ENCODE measurements at places on chromosomes 4 and X.

DNA sequence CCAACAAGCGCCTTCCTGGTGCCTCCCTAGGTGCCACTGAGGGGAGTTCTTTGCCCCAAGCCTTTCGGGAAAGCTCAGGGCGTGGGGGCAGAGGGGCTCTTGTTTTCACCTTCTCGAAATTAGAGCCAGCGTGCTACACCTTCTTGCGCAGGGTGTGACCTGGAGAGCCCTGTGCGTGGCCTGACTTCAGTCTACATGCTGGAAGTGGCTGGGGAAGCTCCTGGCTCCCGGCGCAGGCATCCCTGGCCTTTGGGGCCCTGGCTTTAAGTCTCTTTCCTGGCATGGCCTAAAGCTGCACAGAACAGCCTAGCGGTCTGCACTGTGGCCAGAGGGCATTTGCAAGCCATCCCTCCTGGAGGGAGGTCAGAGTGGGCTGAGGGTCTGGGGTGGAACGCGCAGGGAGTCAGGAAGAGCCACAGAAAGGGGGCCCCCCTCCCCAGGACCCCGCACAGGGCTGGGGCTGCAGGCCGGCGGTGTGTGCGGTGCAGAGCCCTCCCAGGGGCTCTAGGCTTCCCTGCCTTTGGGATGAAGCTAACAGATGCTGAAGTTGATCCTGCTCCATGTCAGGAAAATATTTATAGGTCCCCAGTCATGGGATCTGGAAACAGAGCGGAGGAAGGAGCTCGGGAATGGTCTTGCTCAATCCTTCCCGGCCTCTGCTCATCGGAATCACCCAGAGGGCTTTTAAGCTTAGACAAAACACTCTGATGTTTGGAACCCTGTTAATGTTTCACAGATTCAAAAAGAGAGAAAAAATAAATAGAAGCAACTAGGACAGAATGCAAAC lies 781 bp upstream of the SPON2 start:
- DNase-seq = no peak

- no peak for DNase-seq
These were observed 817.2 kb downstream of the GLUD2 start for GRCh38 chrX:121864561-121864960.

DNA sequence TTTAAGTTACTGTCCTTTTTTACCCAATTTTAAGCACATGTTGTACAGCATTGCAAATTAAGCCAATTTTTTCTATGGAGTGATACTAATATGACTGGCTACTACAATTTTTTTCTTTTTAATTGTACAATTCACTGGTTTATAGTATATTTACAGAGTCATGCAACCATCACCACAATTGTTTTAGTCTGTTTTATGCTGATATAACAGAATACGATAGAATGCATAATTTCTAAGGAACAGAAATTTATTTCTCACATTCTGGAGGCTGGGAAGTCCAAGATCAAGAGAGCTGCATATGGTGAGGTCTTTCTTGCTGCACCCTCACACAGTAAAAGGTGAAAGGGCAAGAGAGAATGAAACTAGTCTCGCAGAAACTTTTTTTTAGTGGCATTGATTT lies 125.3 kb downstream of the GLUD2 start:
- no peak for DNase-seq

- no peak for DNase-seq
These were observed 62.4 kb downstream of the ZNF182 start for GRCh38 chrX:47941423-47941822.

DNA sequence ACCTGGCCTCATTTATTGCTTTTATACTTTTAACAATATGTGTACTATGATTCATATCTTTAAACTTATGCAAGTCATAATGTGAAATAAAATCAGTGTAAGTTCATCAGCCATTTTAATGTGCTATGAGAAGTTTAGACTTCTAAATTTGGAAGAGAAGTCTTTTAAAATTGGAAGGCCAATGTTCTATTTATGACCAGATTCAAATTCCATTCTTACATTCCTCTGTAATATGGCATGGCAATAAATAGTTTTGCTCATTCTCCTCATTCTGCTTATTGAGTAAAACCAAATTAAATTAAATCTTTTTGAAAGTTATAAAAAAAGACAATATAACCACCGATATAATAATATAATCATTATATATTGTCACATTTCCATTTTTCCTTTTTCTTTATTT lies 126.2 kb downstream of the SORBS2 start:
- no peak for DNase-seq

- no peak for DNase-seq
These were observed 20.6 kb downstream of the SH3D19 start for GRCh38 chr4:151304755-151305154.

Measured in effector CD4-positive, alpha-beta T cell (primary cell).